ENCODE measurements at places on chromosomes 13 and 19.
A peak's percentile ranks its signal among the peaks of the same experiment; 100 is the strongest.

DNA sequence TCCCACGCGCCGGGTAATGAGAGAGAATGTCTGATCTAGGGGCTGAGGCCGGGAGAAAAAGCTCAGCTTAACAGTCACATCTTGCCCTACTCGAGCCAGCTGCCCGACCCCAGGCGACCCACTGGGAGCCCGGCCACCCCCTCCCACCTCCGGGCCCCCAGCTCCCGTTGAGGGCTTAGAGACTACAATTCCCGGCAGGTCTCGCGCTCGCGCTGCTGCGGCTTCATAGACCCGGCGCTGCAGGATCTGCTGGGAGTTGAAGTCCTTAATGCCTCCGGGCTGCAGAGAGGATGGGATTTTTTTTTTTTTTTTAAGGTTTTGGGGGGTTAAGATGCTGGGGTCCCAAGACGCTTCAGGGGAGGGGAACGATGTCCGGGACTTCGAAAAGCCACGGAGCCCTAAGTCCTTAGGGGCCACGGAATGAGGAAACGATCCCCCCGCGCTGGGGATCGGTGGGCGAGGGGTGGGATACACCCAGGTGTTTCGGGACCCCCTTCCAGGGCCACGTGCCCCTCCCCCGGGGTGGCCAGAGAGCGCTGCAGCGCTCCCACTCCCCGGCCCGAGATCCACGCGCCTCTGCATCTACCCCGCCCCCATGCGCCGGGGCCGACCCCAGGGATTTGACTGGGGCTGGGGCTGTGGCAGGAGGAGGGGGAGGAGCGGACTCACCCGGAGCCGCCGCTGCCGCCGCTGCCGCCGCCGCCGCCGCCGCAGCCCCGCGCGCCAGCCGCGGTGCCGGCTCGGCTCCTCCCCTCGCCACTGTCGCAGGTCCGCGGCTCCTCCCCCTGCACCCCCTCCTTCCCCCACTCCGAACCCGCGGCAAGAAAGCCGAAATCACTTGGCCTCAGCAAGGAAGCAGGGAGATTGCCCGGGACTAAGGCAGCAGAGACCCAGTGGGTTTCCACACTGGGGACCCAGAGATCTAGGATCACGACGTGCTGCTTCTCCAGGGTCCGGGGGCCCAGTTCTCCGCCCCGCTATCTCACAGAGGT is at the start of gene SYT3:
TSS of gene SYT3 (minus strand) at position 761 of the 992 bp plus-strand sequence. CDS start 2,470 bp downstream, outside the sequence.
- peak; percentile 34 for DNase-seq

GRCh38 chr19:45827459-45828093 is 12.5 kb upstream of the RSPH6A start:
- no peak for DNase-seq

GRCh38 chr13:104376588-104376987 is 1310.4 kb upstream of the SLC10A2 start:
- no peak for DNase-seq

DNA sequence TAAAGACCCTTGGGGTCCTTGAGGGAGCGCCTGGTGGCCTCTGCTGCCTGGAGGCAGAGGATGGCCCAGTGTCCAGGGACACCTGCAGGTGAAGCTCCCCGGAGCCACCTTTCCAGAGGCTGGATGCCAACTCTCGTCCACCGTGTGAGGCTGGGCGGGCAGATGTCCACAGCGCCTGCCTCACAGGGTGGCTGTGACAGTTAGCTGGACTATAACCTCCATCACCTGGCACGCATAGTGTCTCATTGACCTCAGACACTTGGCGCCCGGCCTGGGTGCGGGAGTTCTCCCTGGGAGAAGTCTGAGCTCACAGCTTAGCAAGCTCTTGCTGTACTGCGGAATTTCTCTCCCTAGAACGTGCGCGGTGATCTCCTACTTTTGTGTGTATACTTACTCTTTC is 9.8 kb downstream of the BICRA start:
- DNase-seq, result no peak

DNA sequence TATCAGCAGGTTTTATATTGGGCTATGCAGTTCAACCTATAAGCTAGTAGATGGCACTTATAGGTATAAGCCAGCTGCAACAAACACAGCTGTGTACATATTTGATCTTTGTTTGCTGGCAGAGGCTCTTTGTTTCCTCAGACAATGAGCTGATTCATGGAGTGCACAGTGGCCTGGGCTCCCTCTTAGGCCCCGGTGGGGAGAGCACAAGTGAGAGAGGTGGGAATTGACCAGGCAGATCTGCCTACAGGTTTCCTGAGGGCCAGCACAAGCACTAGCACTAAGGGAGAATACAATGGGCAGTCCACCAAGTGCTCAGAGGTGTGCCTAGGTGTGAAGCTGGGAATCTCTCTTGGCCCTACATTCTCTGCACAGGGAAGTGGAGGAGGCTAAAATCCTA is 1390.7 kb downstream of the SLITRK5 start:
- no peak for DNase-seq

DNA sequence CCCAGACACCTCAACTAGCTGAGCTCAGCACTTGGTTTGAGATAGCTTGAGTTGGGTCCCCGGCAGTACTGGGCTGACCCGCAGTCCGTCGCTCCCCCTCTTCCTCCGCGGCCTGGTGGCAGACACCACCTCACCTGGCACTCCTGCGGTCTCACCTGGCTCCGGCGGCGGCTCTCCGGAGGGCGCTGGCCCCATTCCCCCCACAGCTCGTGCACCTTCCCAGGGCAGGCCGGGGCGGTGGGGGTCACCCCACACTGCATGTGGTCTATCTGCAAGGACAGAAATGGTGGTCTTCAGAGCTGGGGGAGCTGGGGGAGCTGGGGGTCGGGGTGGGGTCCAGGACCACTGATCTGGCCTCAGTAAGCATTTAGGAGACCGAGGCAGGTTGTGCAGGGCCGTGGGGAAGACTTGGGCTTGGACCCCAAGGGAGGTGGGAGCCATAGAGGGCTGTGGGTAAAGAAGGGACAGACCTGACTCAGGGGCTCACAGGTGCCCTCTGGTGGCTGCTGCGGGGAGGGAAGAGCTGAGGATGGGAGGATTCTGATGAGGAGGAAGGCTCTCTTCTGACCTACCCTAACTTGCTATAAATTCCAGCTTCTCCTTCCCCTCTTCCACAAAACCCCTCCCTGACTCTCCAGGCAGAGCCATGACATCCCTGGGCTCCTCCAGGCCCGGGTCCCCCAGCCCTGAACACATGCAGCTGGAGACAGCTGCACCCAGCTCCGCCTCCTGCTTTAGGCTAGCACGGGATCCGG is 6.7 kb upstream of the PLIN4 start:
- peak; percentile 81 for DNase-seq

- no peak for DNase-seq
Measured at GRCh38 chr13:97492257-97492656, 58.3 kb downstream of the RAP2A start.

GRCh38 chr19:38817081-38817480 is 4.3 kb upstream of the LGALS4 start:
- no peak for DNase-seq

DNA sequence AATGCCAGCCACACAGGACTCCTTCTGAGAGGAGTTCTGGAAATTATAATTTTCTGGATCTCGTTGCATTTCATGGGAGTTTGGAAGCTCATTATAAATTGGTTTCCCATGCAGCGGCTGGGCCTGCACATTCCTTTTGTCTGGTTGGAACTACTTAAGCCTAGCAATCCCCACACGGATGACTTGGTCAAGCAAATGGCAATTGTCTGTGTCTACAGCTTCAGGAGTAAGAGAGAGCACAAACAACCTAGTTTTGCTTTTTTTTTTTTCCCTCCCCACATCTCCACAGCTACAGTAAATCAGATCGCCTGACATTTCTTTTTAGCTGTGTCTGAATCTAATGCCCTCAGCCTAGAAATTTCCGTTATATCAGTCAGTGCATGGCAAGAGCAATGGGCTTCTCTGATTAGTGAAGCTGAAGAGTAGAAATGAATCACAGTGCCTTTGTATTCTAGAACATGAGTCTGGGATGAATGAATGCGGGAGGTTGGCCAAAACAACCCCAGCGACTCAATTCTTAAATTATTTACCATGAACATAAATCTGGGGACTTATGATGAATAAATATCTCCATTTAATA is 15.1 kb downstream of the PCDH8 start:
- no peak for DNase-seq

- DNase-seq, result peak; percentile 56
Measured at GRCh38 chr19:32339988-32340874, 5.2 kb upstream of the ZNF507 start.

DNA sequence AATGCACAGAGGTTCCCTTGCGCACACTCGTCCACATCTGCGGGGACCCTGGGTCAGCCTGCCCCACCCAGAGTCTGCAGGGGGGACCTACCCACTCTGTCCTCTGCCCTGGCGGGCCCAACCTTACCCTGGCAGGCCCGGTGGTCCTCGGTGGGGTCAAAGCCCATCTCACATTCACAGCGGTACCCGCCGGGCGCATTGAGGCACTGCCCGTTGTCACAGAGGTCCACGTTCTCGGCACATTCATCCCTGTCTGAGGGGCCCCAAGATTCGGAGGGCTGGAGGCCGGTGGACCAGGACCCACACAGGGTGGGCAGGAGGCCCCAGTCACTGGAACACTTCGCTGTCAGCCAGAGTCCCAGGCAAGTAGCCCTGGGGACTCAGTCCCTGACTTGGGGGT is 38.5 kb downstream of the FBN3 start:
- no peak for DNase-seq

DNA sequence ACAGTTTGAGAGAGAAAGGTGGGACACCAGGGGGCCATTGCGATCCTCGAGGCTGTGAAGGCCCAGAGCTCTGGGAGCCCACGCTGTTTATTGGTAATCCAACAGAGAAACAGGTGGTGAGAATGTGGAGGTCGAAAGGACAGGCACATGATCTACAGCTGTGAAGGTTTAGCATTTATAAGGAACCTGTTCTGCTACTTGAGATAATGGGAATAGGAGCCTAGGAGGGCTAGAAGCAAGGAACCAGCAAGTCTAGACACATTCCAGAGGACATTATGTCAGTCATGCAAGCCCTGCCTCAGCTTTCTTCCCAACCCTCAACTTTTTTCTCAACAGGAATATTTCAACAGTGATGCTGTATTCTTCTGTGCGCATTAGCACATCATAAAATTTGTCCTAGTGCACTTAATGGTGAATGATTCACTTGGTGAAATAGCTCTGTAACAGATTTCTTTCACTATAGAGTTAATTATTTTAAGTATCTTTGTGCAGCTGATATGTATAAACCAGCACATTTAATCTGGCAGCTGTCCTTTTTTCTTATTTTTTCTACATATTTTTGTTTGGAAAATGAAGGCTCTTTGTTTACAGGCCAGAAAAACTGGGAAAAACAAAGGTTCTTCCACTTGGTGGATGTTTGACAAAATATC is 25.4 kb downstream of the ZNF90 start:
- no peak for DNase-seq

DNA sequence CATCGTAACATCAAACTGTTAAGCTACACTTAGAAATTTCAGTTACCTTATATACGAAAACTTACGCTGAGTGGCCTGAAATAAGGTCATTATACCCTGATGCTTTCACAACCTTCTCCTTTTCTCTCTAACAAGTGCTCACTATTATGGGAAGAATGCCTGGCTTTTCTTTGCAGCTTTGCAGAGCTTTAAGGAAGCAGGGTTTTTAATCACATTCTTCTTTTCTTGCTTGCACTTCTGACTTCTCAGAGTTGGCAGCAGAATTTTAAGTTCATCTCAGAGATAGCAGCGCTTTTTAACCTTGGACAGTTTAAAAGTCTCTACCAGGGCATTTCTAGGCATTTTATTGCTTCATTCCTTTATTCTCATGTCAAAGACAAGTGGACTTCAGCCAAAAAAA is 285.1 kb downstream of the SPRY2 start:
- DNase-seq, result no peak

GRCh38 chr13:114203536-114203935 is 24.5 kb downstream of the CFAP97D2 start:
- DNase-seq, result peak; percentile 28

DNA sequence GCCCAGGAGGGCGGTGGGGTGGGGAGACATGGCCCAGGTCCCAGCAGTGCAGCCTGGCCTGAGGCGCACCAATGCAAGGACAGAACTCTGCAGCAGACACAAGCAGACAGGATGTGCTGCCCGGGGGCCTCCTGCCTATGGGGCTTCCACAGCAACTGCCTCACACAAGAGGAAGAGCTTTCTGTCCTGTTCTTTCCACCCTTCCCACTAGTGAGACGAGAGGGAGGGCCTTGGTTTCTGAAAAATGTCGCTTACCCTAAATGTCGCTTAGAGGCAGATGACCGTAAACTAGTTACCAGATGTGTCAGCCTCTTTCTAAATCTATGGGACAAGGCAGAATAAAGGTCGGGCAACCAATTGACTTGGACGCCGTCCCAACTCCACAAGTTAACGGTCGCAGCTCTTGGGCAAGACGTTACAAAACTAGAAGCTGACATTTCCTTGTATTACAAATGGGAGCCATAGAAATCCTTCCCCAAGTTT is at the start of gene LAIR1:
TSS of gene LAIR1 (minus strand) at position 157 of the 483 bp plus-strand sequence. CDS start at position 30, 127 bp downstream.
- DNase-seq, result peak; percentile 61

- no peak for DNase-seq
Measured at GRCh38 chr13:30856005-30856790, 49.9 kb upstream of the MEDAG start.

GRCh38 chr13:49183672-49184325 is 36.3 kb upstream of the MLNR start:
- no peak for DNase-seq

DNA sequence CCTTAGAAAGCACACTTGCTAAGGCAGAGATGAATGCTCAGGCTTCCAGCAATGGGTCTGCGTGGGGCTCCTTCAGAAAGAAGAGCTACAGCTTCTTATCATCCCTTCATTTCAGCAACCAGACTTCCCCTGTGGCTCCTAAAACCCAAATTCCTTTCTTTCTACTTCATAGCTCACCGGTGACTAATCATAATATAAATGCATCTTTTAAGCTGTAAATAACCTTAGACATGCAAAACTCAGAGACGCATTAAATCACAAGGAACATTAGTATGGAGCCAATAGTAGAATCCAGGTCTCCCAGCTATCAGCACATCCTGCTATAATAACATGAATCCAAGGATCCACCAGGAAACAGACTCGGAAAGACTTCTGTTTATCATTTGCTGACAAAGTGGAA is 375.6 kb downstream of the COG6 start:
- DNase-seq, result no peak

DNA sequence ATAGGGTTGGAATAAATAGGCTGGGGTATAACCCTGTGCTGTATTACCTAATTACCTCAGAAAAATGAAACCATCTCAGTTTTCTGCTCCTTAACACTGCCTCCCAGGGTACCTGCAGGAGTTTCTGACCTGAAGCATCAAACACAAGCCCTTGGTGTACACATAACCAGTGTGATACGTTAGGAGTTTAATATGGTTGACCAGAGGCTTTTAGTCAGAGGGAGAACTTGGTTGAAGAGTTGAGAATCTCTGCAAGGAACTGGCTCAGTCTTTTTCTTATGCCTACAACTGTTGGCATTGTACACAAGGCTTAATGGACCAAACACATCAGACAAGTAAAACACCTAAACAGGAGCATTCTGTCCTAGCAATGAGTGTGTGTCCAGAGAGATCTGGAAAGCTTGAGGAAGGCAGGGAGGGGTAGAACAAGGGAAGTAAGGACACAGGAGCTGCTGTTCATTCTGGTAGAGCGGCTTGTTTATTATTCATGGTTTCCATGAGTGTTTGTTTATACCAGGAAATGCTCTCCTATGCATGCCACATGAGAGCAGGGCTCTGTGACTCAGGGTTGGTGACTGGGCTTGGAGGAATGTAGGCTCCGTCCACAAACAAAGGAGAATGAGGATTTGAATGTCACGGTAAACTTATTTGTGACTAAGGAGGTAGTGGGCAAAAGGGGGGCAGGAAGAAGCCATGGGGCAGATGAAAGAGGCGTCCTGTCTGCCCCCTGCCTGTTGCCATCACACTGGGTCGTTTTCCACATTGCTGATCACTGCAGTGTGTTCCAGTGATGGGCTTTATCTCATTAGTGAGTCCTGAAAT is 11.9 kb upstream of the SPATA13 start:
- no peak for DNase-seq
